Spinal cord (tissue), 10 donors: ENCODE measurements at places on chromosomes 7 and 10.

GRCh38 chr7:116271963-116272886 lies 61.9 kb downstream of the TES start:
- DNase-seq: no peak

- no peak for DNase-seq
Observed at GRCh38 chr10:100623521-100624230, 87.9 kb downstream of the HIF1AN start.

DNA sequence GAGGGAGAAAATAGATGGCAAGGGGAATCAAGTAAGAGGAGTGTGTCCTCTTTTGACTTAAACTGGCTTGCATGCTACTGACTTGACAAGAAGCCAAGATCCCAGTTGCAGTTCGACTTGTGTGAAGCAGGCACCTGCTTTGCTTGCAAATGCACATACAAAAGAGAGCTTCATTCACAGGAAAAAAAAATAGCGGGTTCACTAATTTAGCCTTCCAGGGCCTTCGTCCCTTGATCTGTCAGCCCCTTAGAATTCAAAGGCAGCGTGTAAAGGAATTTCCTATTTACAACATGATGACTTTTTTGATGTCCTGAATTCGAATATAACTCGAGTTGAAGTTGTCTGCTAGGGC lies 192.1 kb downstream of the CELF2 start:
- DNase-seq: peak; percentile 54

DNA sequence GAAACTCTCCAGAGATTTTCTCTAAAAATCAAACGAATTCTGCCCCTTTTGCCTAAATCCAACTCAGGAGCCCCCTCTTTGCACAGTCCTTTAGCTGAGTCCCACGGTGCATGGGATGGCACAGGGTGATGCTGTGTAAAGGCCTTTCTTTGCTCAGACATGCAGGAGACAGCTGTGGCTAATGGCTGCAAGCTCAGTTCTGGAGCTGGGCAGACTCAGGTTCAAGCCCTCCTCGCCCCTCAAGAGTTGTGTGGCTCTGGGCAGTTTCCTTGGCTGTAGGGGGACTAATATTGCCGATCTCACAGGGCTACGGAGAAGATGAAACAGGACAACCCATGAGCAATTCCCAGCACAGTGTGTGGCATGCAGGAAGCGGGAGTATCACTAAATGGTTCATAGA lies 42.6 kb downstream of the CLEC2L start:
- DNase-seq: no peak

DNA sequence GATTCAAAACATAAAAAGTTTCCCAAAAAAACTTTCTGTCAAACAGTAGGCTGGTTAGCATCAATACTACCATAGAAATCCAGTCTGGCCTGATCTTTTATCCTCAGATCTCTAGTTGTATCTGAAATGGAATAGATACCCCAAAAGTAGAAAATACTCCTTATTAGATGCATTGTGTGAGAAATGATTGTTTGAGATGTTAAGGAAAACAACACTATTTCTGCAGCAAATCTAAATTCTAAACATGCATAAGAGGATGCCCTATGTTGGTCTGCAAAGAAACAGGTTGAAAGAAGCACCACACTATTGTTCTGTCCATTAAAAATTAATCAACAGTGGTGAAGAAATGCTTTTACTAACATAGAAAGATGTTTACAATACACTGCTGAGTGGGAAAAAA lies 121.0 kb downstream of the NPY start:
- DNase-seq: no peak

DNA sequence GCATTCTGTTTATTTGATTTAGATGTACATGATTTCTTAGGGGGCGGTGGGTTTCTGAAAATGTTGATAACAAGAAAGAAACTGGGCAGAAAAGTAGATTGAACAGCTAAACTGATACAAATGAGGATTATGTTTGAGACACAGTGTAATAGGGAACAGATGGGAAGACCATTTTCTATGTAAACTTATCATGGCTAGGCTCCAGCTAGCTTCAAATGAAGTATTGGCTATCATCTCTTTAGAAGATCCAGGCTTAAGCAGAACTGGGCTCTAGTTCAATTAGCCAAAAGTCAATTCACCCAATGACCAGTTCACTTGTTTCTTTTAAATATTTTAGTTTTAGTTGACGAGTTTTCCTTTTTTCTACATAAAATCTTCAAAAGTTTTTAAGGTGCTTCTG lies 639.5 kb downstream of the ANKRD7 start:
- DNase-seq: no peak

- DNase-seq: no peak
Observed at GRCh38 chr10:11082526-11082925, 64.9 kb downstream of the CELF2 start.

GRCh38 chr10:97321804-97322190 lies 2.7 kb downstream of the FRAT1 start:
- peak; percentile 92 for DNase-seq

GRCh38 chr10:75474106-75474505 lies 42.7 kb downstream of the LRMDA start:
- no peak for DNase-seq

DNA sequence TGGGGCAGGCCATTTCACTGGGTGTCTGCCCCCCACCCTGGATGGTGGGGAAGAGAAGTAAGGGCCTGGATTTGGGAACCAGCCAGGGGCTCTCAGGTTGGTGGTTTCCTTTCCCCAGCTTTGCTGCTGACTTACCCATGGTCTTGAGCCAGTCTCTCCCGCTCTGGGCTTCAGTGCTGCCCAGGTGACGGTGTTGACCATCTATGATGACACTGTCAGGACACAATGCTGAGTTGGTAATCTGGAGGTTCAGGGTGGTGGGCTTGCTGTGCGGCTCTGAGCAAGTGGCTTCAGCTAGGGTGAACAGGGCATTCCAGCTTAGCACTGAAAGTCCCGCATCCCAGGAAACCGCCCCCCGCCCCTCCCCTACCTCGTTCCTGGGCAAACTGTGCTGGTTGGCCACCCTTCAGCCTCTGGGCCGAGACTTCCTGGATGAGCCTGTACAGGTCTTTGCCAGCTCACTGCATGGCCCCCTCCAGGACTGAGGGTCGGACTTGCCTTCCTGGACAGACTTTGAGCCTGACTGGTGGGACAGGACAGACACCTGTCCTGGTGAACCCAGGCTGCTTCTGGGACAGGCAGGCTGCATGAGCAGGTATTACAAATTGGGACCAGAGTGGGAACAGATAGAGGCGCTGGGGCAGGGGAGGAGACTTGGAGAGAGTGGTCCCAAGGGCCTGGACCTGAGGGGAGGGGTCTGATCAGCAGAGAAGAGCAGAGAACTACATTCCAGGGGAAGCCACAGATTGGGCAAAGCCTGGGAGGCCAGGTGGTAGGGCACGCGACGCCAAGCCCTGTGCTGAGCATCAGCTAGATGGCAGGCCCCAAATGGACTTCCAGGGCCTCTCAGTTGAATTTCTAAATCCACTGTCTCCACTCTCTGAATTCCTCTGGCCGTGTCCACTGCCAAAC lies 19.9 kb upstream of the ZMIZ1 start:
- no peak for DNase-seq

GRCh38 chr10:59854571-59854970 lies 51.8 kb downstream of the CCDC6 start:
- DNase-seq: no peak

- DNase-seq: no peak
Observed at GRCh38 chr7:131218727-131219128, 108.9 kb upstream of the MKLN1 start.

- no peak for DNase-seq
Observed at GRCh38 chr10:49361735-49362568, 33.9 kb downstream of the DRGX start.
